Renal pelvis (tissue), 12 donors: ENCODE measurements at places on chromosomes 3 and 15.

GRCh38 chr3:127822682-127823425 is 539 bp upstream of the MGLL start:
- DNase-seq = no peak

DNA sequence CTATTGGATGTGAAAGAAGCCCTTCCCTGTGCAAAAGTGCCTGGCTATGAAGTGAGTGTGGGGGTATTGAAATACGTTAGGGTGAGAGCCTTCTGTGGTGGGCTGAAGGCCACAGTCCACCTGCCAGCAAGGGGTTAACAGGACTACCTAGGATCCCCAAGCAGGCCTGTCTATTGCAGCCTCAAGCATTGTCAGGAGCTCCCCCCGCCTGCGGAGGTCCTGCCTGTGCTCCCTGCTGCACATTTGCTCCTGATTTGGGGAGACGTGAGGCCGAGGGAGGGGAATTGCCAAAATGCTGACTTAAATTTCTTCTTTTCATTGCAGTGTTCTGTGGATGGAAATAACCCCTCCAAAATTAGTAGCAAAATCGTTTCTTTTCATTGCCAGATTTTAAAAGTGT is 56.2 kb downstream of the GABRG3 start:
- no peak for DNase-seq

GRCh38 chr3:155995525-155996370 is 124.6 kb upstream of the KCNAB1 start:
- no peak for DNase-seq

- DNase-seq = peak; percentile 90
These were observed 8.9 kb upstream of the RTP3 start for GRCh38 chr3:46488735-46489361.

DNA sequence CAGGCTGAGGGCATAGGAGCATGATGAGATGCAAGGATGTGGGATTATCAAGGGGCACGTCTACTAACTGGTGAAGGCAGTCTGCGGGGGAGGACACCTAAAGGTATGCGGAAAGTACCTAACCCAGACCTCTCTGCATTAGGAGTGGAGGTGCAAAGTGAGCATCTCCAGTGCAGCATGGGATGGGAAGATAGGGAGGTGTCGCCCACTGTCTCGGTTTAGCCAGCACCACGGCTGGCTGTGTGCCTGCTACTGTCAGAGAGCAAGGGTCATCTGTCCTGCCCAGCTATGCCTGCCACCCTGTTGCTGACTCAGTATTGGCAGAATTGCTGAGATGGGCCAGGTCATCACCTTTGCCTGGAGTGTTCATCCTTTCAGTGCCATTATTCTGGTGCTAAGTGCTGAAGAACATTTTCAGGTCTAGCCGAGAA is 40.1 kb downstream of the OXNAD1 start:
- DNase-seq = no peak

DNA sequence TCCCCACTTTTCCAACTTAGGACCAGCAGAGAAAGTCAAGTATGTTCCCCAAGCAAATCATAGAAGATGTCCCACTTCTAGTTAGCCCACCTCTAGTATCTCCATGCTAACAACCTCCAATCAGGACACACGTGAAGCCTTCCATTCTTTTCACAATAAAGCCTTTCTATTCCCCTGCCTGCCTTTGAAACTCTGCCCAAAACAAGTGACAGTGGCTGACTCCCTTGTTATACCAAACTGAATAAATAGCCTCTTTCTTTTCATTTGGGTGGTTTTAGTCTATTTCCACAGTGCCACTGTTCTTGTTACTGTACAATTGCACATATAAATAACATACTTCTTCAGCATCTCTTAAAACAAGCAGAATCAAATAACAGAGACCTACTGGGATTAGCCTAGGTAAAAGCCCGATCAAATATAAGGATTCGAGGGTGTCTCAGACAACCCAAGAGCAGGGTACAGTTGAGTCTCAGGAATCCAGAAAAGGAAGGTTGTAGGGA is 118.0 kb upstream of the NPHP3 start:
- DNase-seq = no peak

- DNase-seq = no peak
These were observed 1.3 kb downstream of the RAP2B start for GRCh38 chr3:153163393-153163724.

DNA sequence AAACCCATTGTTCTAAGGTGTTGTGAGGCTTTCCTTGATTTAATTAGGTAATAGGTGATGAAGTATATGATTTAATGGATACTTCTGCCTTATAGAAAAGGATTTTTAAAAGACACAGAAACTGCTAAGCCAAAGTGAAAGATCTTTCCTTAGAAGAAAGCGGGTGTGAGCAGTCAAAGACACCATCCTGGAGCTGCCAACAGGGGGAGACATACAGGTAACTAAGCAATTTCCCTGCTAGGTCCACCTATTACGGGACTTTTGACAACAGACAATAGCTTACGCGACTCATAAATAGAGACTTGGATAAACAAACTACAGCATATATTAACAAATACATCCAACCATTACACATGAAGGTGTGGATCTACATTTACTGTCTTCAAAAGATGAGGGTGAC is 669.5 kb downstream of the SQOR start:
- DNase-seq = no peak

DNA sequence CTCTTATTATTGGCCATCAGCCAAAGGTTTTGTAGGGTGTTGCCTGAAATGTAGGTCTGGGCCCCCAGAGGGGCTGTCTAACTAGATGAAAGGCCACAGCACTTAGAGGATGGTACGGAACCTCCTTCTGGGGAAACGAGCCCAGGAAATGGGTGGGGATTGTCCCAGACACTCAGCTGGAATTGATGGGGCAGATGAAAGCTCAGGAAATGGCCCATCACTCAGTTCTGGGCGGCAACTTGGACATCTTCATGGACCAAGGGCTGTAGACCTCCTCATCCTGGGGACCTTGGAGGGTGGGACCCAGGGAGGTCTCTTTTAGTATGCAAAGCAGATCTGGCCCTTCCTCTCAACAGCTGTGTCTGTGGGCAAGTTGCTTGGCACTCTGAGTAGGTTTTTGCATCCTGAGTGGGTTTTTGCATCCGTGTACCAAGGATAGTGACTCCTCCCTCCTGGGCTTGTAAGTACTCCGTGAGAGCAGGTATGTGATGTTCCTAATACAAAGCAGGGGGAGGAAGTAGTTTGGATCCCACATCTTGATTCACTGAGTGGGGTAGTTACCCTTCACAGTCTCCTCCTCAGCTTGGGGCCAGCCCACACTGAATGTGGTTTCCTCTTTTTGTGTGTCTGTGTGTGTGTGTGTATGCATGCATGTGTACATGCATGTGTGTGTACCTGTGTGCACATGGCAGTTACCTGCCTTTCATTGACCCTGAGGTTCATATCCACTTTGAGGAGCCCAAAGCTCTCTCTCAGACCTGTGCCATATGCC is 292.0 kb downstream of the RPLP1 start:
- DNase-seq = no peak

DNA sequence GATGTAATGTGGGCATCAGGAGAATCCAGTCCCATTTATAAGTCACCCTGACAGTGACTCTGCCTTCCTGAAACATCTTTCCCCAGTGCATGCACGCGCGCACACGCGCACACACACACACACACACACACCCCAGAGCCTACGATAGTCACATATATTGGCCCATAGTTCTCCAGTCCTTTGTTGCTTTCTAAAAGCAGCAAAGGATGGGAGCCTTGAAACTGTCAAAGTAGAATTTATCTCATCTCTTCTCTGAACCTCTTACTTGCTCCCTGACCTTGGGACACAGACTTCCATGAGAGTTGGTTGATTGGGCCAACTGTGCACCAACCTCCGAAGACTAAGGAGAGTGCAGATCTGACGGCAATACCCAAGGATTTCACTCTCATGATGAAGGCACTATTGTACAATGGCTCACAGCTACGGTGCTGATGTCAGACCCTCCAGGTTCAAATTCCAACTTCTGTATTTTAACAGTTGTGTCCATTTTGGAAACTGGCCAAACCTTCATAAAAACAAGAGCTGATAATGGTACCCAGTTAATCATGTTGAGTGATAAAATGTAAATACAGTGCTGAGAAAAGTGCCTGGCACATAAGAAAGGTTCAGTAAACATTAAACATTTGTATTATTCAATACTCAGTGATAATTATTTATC is 8.3 kb downstream of the CPA3 start:
- no peak for DNase-seq

DNA sequence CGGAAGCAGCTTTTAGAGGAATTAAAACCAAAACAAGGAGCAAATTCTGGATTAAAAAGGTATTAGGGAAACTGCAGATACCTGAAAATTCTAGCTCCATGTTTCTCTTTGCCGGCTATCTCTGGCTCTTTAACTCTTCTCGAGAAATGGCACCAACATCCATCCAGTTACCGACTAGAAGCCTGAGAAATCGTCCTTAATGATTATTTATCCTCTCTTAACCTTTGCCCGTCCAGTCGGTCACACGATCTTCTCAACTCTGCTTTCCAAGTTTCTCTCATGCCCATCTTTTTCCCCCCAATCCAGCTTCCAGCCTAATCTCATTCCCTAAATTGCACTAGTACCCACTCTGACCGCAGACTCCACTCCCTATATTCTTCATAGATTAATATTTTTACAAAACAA is 596 bp upstream of the SGO1 start:
- DNase-seq = no peak

DNA sequence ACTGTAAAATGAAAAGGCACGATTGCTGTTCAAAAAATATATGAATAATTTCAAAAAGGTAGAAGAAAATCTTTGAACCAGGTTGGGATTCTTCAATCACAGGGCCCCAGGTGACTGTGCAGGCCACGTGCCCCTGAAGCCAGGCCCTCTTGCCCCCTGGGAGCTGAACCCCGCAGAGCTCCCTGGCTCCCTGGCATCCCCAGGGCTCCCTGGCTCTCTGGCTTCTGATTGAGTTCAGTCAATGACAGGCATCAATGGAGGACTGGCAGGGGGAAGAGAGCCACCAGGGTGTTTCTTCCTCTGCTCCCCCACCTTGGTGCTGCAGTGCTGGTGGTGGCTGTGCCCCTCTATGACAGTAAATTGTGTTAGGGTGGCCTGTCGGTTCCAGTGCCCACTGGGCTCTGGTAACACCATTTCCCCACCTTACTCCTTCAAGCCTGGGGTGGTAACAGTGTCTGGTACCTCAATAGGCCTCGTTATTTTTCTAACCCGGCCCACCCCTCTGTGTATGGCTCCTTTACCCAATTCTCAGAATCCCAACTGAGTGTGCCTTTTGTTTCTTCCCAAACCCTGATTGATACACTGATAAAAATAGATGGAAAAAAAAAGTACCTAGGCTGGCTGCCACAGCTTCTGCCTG is 62.6 kb downstream of the STARD5 start:
- DNase-seq = no peak

GRCh38 chr15:49187549-49188245 is 17.6 kb downstream of the GALK2 start:
- no peak for DNase-seq

DNA sequence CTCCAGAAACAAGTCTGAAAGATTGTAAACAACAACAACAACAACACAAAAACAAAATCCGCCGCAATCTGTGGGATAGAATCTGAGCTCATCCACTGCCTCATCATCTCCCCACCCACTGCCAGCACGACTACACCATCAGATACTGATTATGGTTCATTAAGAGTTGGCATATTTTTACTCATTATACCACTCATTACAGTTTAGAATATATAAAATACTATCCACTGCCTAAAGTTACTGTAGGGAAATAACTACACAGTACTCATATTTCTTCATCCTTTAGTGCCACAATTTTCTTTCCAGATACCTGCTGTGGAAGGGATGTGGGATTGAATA is 152.5 kb upstream of the PEX5L start:
- DNase-seq = no peak

DNA sequence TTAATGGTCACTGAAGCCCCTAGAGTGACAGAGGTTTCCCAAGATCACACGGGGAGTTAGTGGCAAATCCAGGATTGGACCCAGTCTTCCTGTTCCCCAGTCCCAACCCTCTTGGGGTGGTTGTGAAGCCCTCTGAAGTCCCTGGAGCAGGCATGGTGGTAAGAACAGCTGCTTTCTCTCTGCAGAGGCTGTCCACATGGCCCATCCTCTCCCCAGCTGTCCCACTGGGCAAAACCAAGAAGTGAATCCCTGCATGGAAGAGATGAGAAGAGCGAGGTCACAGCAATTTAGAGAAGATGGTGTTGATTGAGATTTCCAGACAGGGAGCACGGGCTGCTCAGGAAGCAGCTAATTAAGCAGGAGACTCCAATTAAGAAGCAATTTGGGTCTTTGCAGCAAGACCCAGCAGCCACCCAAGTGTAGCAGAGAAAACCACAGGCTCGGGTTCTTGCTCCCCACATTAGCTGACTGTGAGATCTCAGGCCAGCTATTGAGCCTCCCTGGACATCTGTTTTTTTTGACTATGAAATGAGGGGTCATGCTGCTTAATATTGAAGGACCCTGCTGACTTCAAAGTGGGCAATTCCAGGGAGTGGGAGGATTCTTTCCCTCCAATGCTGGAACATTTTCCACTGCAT is 14.8 kb upstream of the HDAC11 start:
- no peak for DNase-seq

- DNase-seq = no peak
These were observed 17.2 kb upstream of the TCAIM start for GRCh38 chr3:44321335-44321734.

GRCh38 chr15:48868536-48868935 is 9.4 kb upstream of the EID1 start:
- no peak for DNase-seq

DNA sequence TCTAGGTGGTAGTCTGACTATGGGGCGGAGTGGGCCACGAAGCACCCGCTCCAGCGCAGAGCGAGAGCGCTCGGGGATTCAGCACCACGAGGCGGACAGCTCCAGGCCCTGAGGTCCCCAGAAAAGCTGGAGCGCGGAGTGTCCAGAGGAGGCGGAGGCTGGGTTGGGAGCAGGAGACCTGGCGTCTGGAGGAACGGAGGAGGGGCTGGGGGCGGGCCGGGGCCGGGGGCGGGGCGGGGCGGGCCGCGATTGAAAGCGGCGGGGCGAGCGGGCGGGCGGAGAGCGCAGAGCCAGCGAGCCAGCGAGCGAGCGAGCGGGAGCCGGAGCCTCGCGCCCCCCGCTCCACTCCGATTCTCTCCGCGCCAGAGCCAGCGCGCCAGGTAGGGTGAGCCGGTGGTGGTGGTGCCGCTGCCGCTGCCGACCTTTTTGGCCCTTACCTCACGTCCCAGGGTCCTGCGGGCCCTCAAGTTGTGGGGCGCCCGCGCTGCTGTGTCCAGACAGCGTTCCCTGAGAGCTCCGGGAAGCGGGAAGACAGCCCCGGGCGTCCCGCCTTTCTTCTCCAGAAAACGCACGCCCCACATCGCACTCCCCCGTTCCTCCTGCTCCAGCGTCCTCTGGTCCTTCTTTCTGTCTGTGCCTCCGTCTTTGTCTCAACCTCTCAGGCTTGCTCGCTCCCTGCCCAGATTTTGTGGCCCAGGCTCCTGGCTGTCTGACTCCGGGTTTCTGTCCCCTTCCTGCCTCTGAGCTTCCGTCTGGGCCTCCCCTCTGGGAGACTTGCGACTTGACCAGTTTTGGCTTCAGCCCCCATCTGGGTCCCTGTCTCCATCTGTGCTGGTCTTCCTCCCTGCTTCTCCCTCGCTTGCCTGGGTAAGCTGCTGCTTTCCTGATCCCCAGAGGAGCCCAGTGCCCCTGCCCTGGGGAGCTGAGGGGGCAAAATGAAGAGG is at the start of gene GRM2:
Gene GRM2 (plus strand): TSS at position 281 of the 944 bp plus-strand sequence. CDS start 1,916 bp downstream, outside the sequence.
- peak; percentile 91 for DNase-seq

- no peak for DNase-seq
These were observed 156.4 kb downstream of the TP63 start for GRCh38 chr3:189787632-189788031.
